HFF-Myc (cell line): ENCODE measurements at places on chromosomes 4 and X.

DNA sequence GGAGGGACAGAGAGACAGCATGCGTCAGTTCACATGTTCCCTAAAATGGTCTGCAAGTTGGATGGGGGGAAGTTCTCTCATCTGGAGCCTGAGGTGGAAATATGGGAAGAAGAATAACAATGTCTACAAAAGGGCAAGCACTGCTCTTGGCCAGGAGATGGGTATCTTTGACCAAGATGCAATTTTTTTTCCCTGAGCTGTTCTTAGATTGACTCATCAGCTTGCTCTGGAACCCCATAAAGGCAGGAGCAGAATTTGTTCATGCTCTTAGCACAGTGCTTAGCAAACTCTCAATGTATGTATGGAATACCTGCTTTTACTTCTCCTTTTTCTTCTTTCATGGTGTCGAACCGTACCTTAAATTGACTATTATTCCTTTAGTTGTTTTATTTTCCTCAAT is 90.5 kb upstream of the ZNF827 start:
- no peak for DNase-seq

DNA sequence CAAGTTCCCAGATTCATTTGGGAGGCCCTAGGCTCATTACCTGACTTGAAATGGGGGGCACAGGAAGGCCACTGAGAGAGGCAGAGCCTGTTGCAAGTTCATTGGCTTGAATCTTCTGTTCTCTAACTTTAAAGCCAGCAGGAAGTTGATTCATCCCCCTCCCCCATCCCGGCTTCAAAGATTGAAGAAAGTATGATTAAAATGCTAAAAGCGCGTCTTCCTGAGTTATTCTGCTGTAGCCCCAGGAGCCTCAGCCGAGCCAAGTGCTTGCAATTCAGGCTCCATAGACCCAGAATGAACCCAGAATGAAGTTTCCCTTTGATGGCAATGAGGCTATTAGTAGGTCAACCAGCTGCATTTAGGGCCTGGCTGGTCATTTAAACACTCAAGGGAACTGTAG is 14.7 kb downstream of the CHST7 start:
- DNase-seq = no peak

GRCh38 chr4:144288011-144288903 is 147.7 kb upstream of the GYPA start:
- no peak for DNase-seq

DNA sequence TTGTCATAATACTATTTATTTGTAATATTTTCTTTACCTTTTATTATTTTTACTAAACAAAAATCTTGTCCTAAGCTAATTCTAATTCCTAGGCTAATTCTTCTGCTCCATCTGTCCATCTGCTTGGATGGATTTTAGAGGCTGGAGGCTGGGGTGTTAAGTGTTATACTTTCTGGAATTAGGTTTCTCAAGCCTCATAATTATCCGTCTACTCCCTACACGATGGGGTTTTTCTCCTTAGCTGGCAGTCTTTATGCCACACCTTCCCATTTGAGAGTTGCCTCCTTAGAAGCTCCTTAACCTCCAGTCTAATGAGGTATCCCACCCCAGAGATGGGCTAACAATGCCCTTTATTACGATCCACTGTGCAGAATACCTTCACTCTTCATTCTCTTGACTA is 37.6 kb upstream of the LGI2 start:
- no peak for DNase-seq

- no peak for DNase-seq
Observed at GRCh38 chrX:20139966-20140365, 1.7 kb downstream of the EIF1AX start.

DNA sequence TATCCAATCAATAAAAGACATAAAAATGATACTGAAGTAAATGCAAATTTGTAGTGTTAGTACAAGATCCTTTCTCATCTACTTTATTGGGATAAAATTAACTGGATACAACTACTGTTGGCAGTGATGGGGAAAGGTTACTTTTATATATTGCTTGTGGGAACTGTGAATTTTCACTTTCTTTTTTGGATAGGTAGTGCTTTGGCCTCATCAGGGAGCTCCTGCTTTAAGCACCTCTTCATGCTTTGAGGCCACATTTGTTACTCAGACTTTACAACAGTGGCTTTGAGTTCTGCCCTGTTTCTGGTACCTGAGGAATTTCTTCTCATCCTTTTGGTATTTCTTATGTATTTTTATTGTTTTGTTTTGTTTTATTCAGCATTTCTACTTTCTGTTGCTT is 316.8 kb upstream of the ZCCHC13 start:
- no peak for DNase-seq

DNA sequence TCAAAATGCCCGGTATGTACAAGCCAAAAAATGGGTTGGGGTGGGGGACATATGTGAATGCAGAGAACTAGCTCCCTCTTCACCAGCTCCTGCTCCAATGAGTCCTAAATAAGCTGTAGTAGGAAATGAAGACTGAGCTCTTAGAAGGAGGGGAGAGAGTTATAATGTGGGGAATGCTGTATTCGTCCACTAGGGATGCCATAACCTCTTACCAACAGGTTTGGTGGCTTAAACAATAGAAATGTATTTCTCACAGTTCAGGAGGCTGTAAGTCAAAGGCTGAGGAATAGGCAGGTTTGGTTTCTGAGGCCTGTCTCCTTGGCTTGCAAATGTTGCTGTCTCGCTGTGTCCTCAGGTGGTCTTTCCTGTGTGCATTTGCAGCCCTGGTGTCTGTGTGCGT is 4.4 kb upstream of the INPP4B start:
- DNase-seq = no peak

- no peak for DNase-seq
Observed at GRCh38 chrX:130108647-130109428, 1.5 kb downstream of the ELF4 start.

- no peak for DNase-seq
Observed at GRCh38 chrX:155052738-155053498, 18.0 kb downstream of the CMC4 start.

GRCh38 chr4:36283912-36284465 is 2.6 kb downstream of the DTHD1 start:
- DNase-seq = no peak

- DNase-seq = peak; percentile 32
Observed at GRCh38 chrX:129726307-129727111, 12.3 kb upstream of the XPNPEP2 start.

- DNase-seq = no peak
Observed at GRCh38 chr4:164571593-164572390, 182.1 kb upstream of the SMIM31 start.

GRCh38 chr4:61638591-61638990 is 438.5 kb downstream of the ADGRL3 start:
- no peak for DNase-seq

GRCh38 chr4:168028970-168029597 is 63.3 kb upstream of the ANXA10 start:
- peak; percentile 2 for DNase-seq

- DNase-seq = no peak
Observed at GRCh38 chr4:67721315-67721769, 20.4 kb upstream of the UBA6 start.

- DNase-seq = peak; percentile 12
Observed at GRCh38 chr4:176137631-176138030, 57.8 kb downstream of the SPATA4 start.

DNA sequence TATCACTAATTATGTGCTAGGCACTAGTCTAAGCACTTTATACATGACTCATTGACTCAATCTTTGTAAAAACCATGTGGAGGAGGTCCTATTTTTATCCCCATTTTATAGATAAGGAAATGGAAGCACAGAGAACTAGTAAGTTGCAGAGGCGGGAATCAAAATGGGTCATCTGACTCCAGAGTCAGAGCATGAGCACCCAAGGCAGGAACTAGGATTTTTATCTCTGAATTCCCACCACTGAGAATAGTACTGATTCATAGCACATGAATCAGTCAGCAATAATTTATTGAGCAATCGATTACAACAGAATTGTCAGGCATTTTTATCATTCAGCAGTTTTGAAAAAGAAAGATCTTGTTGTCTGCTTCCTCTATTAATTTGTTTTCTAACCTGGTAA is 19.3 kb downstream of the SCARB2 start:
- peak; percentile 12 for DNase-seq

DNA sequence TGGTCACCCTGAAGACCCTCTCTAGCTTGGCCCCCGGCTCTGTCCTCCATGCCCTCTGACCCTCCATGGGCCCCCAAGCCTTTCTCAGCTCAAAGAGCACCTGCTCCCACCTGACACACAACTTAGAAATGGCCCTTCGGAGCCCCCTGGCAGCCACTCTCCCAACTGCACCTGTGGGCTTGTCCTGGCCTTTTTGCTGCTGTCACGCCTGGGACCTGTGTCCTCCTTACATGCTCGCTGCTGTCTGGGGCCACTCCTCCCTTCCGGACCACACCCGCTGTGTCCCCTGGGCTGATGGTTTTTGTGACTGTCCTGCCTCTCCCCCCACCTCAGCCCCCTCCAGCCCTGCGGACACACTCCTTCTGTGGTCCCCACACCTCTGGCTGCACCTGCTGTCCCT is 106.2 kb upstream of the AFAP1 start:
- DNase-seq = no peak

- DNase-seq = no peak
Observed at GRCh38 chr4:185309770-185310169, 86.0 kb downstream of the LRP2BP start.

DNA sequence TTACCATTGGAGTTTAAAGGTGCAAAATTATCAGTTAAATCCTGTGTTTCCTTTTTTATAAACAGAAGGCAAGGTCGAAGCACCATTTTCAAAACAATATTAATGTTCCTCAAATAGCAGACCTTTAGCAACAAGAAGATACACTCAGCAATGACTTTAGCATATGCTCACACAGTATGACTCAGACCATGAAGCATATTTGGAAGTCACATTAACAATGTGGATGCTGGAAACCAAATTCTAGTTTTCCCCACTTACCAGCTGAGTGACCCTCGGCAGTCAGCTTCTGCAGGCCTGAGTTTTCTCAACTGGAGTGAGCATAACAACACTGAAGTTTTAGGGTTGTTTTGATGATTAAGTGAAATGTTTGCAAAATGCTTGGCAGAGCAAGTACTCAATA is 130.5 kb downstream of the ANK2 start:
- DNase-seq = peak; percentile 10

- no peak for DNase-seq
Observed at GRCh38 chr4:150251752-150252190, 173.5 kb downstream of the DCLK2 start.

- no peak for DNase-seq
Observed at GRCh38 chr4:40196272-40196671, 559 bp upstream of the RHOH start.

DNA sequence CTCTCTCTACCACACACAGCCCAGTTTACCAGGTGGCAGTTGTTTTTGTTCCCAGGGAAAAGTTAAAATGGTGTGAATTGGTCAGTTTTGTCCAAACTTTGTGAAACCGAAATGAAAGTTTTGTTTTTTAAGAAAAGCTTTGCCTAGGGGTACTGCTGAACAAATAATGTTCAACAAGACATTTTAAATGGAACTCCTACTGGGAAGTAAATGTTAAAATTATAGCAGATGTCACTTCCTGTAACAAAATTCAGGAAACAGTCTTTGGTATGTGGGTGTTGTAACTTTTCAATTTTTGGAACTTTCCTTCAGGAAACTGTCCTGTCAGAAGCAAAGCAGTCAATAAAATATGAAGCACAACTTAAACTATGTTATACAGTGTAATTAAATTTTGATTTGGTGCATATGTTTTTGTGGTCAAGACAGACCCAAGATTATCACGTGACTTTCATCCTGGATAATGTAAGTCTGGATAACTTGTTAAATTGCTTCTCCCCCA is 79.5 kb downstream of the AFF1 start:
- peak; percentile 48 for DNase-seq

DNA sequence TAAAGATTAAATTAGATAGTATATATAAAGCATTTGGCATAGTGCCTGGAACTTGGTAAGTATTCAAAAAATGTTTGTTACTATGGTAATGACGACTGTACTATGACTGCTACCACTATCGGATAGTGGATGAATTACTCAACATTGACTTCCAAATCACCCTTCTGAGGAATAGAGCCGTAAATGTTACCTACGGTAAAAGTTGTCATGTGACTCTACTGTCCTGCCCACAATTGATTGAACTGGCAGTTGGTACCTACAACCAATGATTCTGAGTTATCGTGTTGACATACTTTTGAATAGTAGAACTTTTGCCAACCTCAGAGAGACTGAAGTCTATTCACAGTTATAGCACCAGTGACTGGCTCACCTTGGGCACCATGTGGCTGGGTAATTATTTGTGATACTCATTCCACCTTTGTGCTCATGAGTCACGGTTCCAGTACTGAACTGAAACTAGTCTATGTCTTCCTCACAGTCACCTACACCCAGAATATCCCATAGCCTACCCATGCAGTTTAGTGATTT is 185.5 kb upstream of the PITX2 start:
- no peak for DNase-seq

DNA sequence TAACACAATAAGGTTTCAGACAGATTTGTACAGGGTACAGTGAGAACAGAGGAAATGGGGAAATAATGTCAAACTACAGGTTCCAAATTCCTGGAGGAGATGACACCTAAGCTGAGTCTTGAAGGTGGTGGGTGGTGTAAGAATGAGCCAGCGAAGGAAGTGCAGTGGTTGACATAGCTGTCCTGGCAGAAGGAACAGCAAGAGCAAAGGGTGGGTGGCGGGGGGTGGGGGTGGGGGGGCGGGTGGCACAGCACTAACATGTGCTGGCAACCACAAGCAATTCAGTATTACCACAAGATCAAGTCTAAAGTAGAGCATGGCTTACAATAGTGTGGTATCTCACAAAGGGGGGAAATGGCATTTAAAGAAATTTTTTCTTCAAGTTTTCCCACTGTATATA is 13.1 kb upstream of the G3BP2 start:
- no peak for DNase-seq

- no peak for DNase-seq
Observed at GRCh38 chr4:89660444-89661172, 176.4 kb downstream of the SNCA start.

DNA sequence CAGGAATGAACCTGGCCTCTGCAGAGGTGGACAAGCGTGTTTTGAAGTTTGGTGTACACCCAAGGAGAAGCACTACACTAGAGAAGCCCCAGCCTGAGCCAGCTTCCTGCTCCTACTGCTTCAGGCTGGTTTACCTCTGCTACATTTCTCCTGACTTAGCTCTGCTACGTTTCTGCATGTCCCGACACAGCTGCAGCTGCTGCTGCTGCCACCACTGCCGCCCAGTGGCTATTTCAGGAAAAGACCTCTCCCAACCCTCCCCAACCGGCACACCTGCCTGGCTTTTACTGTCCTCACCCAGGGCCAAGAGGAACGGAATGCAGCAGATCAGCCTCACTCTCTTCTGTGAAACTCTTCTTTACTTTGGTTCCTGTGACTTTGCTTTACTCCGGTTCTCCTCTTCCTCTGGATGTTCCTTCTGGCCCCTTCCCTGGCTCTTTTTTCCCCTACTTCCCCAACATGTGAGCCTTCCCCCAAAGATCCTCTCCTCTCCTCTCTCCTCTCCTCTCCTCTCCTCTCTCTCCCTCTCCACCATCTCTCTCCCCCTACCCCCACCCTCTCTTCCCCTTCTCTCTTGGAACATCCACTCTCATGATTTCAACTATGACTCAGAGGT is 3.1 kb upstream of the P2RY4 start:
- peak; percentile 3 for DNase-seq
